Fibroblast of the conjunctiva (primary cell): ENCODE measurements at places on chromosomes 4 and X.

DNA sequence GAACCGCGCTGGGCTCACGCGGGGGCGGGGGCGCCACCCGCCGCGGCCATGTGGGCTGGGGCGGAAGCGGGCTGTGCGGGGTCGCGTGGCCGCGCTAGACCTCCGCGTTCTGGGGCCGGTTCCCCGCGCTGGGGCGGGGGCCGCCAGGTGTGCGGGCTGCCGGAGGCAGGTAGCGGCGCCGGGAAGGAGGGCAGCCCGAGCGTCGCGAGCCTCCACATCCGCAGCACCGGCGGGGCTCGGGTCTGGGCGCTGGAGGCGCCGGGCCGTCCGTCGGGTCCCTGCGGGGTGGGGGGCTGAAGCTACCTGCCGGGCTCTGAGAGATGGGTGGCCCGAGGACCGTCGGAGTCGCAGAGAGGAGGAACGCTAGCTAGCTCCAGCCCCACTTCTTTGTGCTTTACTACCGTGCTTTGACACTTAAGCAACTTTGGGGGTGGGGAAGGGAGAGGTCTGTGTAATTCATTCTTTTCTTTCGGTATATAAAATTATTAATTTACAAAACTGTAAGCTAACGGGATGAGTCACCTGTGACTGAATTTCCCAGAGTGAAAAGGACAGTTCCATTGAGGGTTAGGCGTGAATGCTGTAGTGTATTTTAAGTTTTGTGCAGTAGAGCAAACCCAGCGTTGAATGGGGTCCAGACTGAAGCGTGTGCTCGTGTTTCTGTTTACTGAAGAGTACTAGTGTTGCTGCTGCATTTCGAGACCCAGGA lies 689 bp downstream of the METAP1 start:
- DNase-seq: no peak

DNA sequence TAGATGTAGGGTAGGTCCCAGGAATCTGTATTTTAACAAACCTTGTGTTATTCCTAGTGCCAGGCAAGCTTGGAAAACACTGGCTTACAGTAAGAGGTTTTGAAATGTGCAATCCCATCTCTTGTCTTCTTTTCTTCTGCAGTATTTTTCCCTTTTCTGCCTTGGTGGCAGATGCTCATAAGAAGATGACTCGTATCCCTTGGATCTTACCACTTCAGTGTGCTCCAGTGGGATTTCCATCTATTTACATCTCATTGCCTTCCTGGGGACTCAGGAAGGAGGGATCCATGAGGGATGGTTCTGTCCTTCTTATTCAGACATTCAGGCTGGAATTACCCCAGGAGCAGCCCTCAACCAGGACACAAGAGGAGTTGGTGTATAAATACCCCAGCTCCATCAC lies 136.6 kb downstream of the NHS start:
- DNase-seq: no peak

DNA sequence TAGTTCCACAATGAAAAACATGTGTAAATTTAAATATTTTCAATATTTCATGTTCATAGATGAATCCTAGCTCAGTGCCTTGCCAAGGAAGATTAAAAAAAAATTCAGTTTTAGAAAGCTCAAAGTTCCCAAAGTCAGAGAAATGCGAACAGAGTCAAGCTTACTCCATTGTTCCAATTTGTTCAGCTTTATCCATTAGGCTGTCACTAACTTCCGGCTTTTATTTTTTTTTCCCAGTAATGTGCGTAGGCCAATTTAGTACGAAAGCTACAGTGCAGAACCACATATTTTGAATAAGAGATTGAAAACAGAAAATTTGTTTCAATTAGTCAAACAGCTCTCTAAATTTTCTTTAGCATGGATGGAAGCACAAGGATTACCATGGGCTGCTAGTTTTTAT lies 23.1 kb upstream of the KLHL2 start:
- no peak for DNase-seq

DNA sequence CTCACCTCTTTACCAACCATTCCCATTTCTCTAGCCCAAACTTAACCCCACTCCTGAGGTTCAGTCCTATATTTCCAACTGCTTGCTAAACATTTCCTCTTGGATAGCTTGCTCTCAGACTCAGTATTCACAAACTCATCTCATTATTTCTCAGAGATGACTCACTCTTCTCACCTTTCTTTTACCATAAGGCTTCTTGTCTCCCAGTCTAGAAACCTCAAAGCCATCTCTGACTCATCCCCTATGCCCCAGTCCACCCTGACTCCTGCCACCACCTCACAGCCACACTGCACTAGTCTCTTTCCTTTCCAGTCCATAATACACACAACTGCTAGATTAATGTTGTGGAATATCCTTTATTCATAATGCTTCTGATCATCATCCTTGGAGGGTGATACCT lies 4.8 kb downstream of the FRMPD3 start:
- no peak for DNase-seq

- no peak for DNase-seq
These were observed 80.1 kb downstream of the HDAC8 start for GRCh38 chrX:72492499-72492898.

DNA sequence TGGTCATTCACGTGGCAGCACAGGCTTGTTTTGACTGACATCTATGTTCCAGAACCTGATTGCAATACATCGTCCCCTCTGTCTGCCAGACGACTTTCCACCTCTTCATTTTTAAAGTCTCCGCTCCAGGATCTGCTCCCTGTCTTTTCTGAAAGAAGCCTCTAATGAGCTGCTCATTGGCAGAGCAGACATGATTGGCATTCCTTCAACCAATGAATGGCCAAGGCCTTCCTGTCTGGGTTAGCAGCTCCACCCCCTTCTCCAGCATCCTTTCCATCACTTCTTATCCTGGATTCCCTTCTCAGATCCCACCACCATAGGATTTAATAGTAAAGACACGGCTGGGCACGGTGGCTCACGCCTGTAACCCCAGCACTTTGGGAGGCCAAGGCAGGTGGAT lies 202.7 kb upstream of the KLF3 start:
- no peak for DNase-seq

- DNase-seq: no peak
These were observed 293.2 kb downstream of the PRR32 start for GRCh38 chrX:127112726-127113125.

- DNase-seq: no peak
These were observed 184.8 kb downstream of the AMELX start for GRCh38 chrX:11478026-11478425.

- peak; percentile 68 for DNase-seq
These were observed 151.3 kb upstream of the TTC29 start for GRCh38 chr4:147096667-147097604.

DNA sequence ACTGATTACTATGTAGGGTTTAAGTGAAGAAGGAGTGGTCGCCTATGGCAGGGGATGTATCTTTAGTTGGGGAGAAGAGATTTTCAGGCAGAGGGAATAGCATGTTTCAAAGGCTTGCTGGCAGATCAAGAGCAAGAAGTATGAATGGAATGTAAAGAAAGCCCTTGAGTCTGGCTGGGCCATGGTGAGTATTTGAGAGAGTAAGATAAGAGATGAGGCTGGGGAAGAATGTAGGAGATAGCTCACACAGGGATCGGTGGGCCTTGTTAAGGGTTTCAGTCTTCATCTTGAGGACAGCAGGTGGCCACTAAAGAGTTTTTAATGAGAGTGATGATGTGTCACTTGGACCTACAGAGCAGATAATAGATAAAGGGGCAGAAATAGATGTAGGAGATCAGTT lies 319.1 kb upstream of the RPS6KA3 start:
- DNase-seq: no peak

DNA sequence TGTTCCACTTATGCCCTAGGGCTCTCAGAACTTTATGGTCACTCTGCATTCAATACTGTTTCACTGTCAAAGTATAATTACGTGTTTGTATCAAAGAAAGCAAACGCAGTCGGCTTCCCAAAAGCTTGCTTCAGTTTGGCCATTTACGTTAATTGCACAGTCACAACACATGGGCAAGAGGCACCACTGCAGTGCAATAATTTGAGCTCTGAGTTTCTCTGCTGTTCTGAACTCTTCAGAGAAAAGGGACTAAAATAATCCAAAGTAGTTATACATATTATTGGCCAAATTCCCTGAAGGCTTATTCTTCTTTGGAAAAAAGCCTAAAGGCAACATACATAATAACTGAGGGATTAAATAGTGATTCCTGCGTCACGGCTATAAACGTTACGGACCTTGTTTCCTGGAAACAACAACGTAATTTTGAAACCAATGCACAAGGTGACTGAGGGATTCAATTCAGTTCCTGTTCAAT lies 51.3 kb downstream of the RNF150 start:
- no peak for DNase-seq

DNA sequence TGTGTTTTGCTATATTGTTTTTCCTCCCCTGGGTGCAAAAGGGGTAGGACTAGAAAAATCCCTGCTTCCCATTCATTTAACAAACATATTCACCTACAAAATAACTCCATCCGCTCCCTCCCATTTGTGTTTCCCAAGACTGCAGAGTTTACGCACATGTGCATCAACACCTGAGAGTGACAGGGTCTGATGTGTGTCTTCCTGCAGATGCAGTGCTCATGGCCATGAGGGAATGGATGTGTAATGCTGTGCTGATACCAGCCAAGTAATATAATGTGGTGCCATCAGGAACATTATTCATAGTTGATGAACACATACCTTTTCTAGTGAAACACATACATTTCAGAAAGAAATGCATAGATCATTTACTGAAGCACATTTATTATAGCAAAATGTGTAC lies 83.2 kb downstream of the CXXC4 start:
- DNase-seq: no peak

DNA sequence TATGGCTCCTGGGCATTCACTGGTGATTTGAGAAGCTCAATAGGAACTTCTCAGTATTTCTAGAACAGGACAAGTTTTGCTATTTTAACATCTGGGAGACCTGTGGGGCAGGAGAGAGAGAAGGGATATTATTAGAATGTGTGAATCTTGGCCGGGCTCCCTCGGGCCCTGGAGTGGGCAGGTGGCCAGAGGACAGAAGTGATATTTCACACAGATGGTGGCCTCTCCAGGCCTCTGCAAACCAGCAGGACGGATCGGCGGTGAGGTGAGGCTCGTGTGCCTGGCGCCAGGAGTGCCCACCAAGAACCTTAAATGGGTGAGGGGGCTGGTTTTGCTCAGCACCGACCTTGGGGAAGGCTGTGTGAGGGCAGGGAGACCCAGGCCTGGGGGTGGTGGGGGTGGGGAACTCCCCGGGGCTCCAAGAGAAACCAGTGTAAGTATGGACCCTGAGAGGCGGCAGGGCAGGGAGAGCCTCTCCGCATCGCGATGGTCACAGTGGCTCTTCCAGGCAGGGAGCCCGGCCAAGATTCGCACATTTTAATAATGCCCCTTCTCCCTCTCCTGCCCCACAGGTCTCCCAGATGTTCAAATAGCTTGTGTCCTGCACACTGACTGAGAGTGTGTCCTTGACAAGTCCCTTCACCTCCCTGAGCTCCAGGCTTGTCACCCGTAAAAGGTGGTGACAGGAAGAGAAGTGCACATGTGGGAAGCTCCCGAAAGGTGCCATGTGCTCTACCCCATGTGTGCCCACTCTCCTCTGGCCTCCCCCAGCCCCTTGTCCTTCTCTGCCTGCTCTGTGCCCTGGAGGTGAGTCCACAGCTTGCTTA lies 64.9 kb downstream of the SORCS2 start:
- no peak for DNase-seq

- no peak for DNase-seq
These were observed 199.9 kb downstream of the TENM3 start for GRCh38 chr4:182443070-182443469.

GRCh38 chr4:20075248-20075871 lies 176.3 kb upstream of the SLIT2 start:
- no peak for DNase-seq

DNA sequence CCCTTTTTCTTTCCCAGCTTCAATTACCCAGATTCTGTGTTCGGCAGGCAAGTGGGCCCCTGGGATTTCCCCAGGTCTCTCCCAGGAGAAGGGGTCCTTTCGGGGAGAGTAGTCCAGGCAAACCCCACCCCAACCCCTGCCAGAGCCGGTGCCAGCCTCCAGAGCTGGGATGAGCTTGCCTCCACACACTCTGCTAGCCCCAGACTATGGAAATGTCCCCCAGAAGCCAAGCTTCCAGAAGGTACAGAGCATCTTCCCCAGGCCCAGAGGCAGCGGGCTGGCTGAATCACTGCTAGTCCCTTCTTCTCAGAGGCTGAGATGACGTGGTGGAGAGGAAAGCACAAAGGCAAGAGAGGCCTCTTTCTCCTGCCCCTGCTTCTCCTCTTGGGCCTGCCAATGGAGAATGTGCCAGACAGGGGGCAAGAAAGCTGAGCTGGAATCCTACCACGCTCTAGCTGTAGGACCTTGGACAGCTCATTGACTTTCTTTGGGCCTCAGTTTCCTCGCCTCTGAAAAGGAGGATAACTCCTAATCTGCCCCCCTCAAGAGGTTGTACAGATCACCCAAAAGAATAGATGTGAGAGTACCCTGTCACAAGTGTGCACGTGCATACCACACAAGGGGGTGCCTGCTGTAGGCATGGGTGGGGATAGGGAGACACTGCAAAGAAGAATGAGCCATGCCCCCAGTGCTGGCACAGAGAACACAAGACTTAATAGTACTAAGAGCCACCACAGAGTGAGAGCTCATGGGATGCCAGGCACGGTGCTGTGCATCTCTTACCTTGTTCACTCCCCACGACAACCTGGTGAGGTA lies 2.1 kb downstream of the SASH3 start:
- no peak for DNase-seq

- DNase-seq: no peak
These were observed 15.4 kb downstream of the GASK1B start for GRCh38 chr4:158157412-158157811.

GRCh38 chr4:81845761-81846160 lies 374.1 kb upstream of the RASGEF1B start:
- DNase-seq: no peak

DNA sequence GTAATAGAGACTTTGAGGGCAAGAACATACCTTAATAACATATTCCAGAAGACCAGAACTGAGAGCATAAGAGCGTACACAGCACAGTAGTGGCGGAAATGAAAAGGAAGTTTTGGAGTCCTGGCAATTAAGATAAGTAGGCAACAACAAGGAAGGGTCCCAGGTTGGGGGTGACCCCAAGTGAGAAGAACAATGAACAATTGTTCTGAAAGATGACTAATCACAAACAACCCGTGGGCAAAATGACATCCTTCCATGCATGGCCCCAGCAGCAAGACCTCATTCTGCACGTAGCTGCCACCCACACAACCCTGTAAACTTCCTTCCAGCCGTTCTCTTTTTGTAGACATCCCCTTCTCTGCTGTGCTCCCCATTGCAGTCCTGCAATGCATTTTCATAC lies 384.4 kb upstream of the PABPC4L start:
- DNase-seq: no peak

- no peak for DNase-seq
These were observed 347.8 kb downstream of the GBA3 start for GRCh38 chr4:23040539-23040938.

DNA sequence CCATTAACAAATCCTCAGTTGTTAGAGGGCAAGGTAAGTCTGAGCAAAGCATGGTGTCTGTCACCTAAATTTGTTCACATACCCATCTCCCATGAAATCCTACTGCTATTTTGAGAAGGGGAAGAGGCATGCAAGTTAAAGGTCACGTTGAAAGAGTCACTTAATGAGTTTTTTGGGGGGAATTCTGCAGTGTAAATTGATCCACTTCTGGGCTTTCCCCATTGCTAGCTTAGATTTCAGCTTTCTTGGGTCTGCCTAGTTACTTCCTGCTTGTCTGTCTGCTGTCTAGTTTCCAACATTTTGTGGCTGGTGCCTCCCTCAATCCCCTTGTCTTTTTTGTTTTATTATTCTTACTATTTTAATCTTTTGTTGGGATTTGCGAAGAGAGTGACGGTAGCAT lies 32.0 kb downstream of the CEP135 start:
- DNase-seq: no peak

- no peak for DNase-seq
These were observed 5.4 kb upstream of the FATE1 start for GRCh38 chrX:151710457-151710856.

- no peak for DNase-seq
These were observed 167.7 kb downstream of the NPNT start for GRCh38 chr4:106063009-106063408.

- DNase-seq: no peak
These were observed 59.4 kb upstream of the CITED1 start for GRCh38 chrX:72365126-72365525.
